ENCODE measurements at places on chromosomes 1 and 21. TPM values are rescaled to one million over a fixed set of nuclear protein-coding genes. Genes with fewer than 3 reads are reported as not detected.

CLEC20A gene
- total RNA-seq: not detected

DNA sequence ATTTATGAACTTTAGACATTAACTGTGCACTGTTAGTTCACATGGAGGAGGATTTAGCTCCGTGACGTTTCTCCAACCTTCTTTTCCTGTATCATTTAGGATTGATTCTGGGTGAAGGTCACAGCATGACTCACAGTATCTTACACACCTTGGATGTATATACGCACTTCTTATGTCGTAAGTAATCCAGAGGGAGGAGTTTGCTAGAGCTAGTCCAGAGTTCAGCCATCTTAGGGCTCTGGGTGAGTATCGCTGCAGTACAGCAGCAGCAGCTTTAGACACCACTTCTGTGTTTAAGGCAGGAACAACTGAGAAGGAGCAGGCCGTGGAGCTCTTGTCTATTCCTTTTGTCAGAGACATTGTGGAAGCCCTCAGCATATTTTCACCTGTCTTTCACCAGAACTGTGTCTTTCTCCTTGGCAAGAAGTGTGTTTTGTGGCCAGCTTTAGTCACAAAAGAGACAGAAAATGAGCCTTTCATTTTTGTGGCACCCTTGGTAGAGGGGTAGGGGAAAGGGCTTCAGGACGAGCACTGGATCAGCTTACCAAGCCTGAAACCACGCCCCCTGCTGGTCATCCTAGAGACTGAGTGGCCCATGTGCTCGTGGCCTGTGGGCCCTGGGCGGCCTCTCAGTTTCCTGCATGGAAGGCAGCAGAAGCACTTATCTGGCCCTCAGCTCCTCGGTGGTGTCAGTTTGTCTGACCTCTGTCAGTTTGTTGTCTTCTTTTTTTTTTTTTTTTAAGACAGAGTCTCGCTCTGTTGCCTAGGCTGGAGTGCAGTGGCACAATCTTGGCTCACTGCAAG is 64.0 kb downstream of the ADARB1 start:
- no peak for DNase-seq

GRCh38 chr1:23868557-23869016 is 497 bp upstream of the FUCA1 start:
- no peak for DNase-seq

DNA sequence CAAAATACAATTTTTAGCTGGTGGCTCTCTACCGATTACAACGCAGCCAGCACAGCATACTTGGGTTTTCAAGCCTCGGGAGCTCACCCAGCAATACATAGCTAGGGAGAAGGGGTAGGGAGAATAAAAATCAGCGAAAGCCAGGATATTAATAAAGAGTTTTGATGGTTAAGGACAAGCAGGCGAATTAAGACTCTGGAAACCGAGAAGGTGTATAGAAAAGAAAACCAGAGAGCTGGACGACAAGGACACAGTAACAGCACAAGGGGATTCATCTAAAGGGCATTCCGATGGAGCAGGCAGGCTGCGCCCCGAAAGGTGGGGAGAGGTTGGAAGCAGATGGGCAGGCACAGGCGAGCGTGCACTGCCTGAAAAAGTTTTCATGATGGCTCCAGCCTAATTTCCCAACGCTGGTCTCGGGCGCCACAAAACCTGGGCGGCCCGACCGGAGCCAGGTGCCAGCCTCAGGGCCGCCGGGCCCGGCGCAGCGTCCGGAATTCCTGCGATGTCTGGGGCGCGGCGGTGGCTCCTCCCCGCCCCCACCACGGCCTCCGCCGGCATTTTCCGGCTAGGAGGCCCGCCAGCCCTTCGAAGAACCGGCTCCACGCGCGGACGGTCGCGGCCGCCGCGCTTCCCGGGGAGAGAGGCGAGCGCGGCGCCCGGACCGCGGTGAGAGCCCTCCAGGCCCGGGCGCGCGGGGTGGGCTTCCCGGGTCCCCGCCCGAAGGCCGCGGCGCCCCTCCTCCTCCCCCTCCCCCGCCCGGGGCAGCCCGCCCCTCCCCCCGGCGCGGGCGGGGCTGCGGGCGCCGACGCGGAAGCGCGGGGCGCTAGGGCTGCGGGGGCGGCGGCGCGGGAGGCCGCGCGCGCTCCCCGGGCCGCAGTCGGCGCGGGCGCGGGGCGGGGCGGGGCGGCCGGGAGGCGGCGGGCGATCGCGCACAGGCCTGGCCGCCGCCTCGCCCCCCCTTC is 774 bp upstream of the DYRK1A start:
- DNase-seq: no peak

- DNase-seq: no peak
Observed at GRCh38 chr1:99650030-99650429, 4.1 kb downstream of the PALMD start.

CELA2B gene
- not detected for total RNA-seq

DNA sequence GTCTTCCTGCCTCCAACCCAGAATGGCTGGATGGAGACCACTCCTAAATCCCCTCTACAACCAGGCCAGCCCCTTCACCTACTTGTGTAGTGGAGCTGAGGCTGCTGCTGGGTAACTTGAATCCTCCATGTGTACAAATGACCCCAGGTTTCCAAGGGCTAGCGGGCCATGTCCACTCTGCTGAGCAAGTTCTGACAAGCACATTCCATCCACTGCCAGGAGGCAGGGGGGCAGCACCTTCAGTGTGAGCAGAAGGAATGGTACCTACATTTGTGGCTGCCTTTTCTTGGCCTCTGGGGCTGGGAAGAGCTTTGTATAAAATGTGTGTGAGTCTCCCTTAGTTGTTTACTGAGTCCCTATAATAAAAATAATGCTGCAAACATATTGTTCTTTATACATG is 14.5 kb downstream of the KIAA0040 start:
- DNase-seq: no peak

APCS gene
- total RNA-seq: not detected

DNA sequence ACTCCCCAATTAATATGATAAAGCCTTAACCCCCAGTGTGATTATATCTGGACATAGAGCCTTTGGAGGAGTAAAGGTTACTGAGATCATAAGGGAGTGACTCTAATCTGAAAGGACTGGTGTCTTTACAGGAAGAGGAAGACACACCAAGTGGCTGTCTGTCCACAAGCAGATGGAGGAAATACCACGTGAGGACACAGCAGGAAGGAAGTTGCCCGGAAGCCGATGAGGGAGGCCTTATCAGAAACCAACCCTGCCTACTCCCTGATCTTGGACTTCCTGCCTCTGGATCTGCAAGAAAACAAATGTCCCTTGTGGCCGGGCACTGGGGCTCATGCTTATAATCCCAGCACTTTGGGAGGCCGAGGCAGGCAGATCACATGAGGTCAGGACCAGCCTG is 110.3 kb upstream of the CHRM3 start:
- no peak for DNase-seq

DNA sequence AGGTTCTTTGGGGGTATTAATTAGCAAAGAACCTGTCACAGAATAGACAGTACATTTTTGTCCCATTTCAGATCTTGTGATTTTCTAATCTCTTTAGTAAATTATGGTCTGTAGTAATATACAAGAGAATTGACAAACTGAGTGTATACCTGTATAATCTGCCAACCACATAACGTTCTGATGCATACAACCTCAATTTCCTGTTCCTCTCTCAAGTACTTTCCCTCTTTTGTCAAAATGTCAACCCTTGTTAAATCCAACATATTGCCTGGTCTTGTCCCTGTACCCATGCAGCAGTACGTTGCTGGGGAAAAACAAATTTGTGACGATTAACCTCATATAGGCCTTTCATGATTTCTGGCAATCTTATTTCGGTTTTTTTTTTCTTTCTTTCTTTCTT is 1.1 kb downstream of the ARV1 start:
- DNase-seq: no peak

GRCh38 chr1:173427146-173428054 is 49.7 kb upstream of the PRDX6 start:
- no peak for DNase-seq

- DNase-seq: no peak
Observed at GRCh38 chr21:46100020-46100419, 2.1 kb downstream of the COL6A2 start.

DNA sequence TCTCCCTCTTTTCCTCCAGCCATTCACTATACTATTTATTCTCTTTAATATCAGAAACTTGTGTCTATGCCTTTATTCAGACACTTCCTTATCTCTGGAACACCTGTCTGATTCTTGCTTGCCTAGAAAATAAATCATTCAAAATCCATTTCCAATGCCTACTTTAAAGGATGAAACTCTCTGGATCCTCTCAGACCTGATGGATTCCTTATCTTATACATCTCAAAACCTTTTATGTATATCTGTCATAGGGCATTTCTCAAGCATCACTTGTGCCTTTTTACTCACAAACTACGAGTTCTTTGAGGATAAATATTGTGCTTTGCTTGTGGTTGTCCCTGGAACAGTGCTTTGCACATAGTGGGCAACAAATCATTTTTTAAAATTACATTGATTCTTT is 3.8 kb upstream of the ATP6V1G3 start:
- no peak for DNase-seq

DNA sequence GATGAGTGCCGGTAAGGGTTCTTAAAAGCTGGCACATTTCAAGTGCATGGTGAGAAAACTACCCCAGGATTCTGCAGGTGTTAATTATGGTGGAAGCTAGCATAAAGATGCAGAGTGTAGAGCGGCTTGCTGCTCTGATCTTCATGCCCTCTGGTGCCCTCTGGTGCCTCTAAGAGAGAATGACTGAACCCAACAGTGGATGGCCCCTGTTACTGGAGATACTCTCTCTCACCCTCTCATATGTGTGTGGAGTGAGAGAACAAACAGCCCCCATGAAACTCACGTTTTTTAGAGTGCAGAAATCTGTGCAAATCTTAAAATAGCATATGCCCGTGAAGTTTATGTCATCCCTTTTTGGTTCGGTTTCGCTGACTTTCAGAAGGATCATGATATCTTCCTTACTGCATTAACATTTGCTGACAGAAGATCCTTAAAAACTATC is 90.0 kb downstream of the GRIK1 start:
- DNase-seq: peak; percentile 9

- no peak for DNase-seq
Observed at GRCh38 chr1:225822655-225823403, 12.9 kb downstream of the EPHX1 start.

TCP10L gene
- total RNA-seq: under 0.01 TPM

GRCh38 chr1:202580619-202581018 is 129.6 kb downstream of the SYT2 start:
- DNase-seq: no peak

COPA gene
- 89.7 TPM for total RNA-seq

ANGPTL1 gene
- not detected for total RNA-seq

- no peak for DNase-seq
Observed at GRCh38 chr21:31145274-31145673, 107.0 kb upstream of the KRTAP19-8 start.

DNA sequence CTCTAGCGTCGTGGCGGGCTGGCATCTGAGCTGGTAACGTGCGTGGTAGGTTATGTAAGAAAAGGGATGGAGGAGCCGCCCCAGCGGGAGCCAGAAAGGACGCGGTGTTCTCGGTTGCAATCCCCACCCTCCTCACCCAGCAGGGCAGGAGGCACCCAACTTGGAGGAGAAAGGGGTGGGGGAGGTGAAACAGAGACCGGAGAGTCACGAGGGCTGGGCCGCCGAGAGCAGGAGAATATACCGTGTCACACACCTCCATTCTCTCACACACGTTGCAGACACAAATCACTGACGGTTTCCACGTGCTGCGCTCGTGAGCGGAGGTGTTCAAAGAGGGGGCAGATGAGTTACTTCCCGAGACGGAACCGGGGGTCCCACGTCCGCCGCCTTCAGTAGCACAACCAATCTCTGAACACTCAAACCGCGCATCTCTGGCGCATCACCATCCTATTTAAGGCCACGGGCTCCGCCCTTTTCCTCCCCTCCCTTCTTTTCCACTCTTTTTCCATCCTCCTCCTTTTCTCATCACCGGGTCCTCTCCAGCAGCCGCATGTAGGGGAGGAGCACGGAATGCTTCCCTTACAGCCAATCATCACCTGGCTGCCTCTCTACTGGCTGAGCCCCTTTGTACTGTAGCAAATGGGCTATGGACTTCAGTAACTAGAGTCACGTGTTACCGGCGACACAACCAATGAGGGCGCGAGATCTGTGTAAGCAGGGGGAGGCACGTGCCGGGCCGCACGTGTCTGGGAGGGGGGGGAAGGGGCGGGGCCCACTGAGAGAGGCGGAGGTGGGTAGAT is at the start of gene CIART:
TSS of gene CIART (plus strand) at position 797 of the 800 bp plus-strand sequence. CDS start 714 bp downstream, outside the sequence.
- peak; percentile 97 for DNase-seq

- DNase-seq: no peak
Observed at GRCh38 chr21:33267250-33267649, 1.1 kb downstream of the IL10RB start.

- no peak for DNase-seq
Observed at GRCh38 chr1:95071539-95071938, 1.2 kb downstream of the ALG14 start.

TRIM58 gene
- total RNA-seq: 6.0 TPM

EGLN1 gene
- 34.5 TPM for total RNA-seq

CASZ1 gene
- total RNA-seq: 11.8 TPM

GRCh38 chr21:16606271-16606670 is 876.5 kb downstream of the USP25 start:
- no peak for DNase-seq

GRCh38 chr1:175338387-175339135 is 146.0 kb upstream of the KIAA0040 start:
- DNase-seq: no peak

DDI2 gene
- total RNA-seq: 8.4 TPM

DNA sequence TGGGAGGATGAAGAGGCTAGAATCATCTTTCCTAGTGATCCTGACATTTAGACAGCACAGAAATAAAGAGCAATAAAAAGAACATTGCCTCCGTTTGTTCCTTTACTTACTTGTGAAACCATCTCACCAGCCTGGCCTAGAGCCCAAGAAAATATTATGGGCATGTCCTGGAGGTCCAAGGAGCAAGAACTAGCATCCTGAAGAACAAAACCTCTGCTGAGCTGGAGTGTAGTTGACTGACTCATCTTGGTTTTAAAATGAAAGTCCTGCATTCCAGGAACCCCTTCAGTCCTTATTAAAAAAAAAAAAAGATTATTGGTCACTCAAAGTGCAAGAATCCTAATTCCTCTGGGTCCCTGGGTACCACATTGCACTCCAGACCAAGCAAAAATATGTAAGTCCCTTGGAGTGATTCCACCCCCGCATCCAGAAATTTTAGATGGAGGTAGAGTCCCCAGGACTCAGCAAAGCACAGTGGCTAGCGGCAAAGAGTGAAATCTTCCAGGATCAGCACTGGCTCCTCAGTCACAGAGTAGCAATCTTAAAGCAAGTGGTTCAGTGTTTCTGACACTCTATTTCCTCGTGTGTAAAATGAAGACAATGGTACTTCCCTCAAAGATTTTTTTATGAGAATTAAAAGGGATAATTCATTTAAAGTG is 7.0 kb downstream of the SMCP start:
- no peak for DNase-seq

IRF6 gene
- total RNA-seq: 43.8 TPM

- DNase-seq: no peak
Observed at GRCh38 chr1:154459080-154459479, 42.9 kb upstream of the TDRD10 start.

DNA sequence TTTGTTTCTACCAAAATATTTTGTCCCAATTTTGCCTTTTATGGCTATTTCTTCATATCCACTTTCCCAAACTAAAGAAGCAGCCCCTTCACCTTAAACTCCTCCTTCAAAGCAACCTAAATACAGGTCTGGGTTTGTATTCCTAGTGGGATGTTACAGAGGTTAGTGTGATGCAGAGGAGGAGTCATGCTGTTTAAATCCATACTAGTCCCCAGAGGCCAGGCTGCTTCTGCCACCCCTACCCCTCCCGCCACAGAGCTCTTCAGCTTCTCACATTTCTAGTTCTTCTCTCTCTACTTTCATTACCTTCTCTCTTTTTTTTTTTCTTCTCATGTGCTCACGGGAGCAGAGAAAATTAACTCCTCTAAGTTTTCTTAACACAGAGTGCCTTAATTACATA is 29.3 kb downstream of the SELL start:
- DNase-seq: no peak

- DNase-seq: no peak
Observed at GRCh38 chr21:42401154-42401553, 2.5 kb upstream of the UBASH3A start.

PDE9A gene
- total RNA-seq: 1.3 TPM
